ENCODE measurements at places on chromosomes 13 and 19. TPM values are rescaled to one million over a fixed set of nuclear protein-coding genes. Genes with fewer than 3 reads are reported as not detected.

The CD22 gene
- 0.76 TPM for total RNA-seq

The GTF2F2 gene
- 15.5 TPM for total RNA-seq

The ZNF222 gene
- 4.3 TPM for total RNA-seq

The SCGB2B2 gene
- 0.58 TPM for total RNA-seq

The ACTMAP gene
- total RNA-seq = 18.1 TPM

The ERICH6B gene
- total RNA-seq = not detected

The MAP4K1 gene
- 383 TPM for total RNA-seq

The TNFRSF19 gene
- 0.33 TPM for total RNA-seq

The VSTM2B gene
- total RNA-seq = not detected

The POLR1G gene
- total RNA-seq = 3.8 TPM

The YJEFN3 gene
- total RNA-seq = 8.2 TPM

DNA sequence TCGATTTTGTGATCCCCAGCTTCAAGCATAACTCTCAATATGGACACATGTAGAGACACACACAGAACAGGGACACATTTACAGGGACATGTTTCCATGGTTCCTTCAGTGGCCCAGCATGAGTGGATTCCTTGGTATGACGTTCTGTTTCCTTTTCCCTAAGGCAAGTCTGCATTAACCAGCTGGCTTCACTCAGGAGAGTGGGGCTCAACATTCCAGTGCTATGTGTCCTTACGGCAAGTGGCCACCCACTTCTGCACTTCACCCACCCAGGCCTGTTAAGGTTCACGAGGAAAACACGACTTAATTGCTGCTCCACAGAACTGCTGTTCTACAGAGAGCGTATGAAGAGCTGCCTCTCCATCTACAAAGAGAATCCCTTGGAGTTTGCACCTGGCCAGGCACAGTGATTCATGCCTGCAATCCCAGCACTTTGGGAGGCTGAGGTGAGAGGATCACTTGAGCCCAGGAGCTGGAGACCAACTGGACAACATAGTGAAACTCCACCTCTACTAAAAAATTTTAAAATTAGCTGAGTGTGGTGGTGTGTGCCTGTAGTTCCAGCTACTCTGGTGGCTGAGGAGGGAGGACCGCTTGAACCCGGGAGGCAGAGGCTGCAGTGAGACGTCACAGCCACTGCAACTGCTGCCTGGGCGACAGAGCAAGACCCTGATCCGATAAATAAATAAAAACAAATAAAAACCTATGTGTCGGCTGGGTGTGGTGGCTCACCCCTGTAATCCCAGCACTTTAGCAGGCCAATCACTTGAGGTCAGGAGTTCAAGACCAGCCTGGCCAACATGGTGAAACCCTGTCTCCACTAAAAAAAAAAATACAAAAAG lies 32.5 kb downstream of the BRD4 start:
- DNase-seq = no peak

GRCh38 chr19:15759962-15760565 lies 22.3 kb downstream of the OR10H3 start:
- DNase-seq = no peak

GRCh38 chr13:80117515-80117914 lies 223.4 kb downstream of the SPRY2 start:
- no peak for DNase-seq

- no peak for DNase-seq
These were observed 41.0 kb downstream of the RASL11A start for GRCh38 chr13:27311518-27312210.

DNA sequence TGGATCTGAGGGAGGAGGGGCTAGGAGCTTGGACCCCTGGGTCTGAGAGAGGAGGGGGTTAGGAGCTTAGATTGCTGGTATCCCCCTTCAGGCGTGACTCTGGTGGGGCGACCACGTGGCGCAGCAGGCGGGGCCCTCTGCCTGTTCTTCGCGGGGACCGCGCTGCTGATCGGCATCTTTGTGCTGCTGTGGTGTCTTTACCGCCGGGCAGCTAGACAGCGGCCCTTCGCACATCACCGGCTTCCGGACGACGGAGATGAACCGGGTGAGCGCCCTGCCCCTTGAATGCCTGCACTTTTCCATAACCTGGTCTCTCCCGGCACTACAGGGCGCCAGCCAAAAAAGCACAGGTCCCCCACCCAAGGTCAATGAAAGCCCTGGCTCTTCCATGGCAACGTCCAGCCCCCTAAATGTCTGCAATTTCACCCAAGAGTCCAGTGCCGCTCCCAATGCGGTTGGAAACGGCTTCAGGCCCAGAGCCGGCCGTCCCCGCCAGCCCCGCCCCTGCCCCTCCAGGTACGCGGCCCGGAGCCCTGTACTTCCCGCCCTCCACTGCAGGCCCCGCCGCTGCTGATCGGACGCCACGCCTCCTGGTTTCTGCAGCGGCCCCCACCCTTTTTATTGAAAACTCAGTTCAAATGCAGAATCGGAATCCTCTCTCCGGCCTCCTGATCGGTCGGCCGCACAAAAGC lies 2.8 kb downstream of the GFY start:
- DNase-seq = peak; percentile 41

- DNase-seq = no peak
These were observed 7.5 kb upstream of the B3GLCT start for GRCh38 chr13:31192306-31192705.

DNA sequence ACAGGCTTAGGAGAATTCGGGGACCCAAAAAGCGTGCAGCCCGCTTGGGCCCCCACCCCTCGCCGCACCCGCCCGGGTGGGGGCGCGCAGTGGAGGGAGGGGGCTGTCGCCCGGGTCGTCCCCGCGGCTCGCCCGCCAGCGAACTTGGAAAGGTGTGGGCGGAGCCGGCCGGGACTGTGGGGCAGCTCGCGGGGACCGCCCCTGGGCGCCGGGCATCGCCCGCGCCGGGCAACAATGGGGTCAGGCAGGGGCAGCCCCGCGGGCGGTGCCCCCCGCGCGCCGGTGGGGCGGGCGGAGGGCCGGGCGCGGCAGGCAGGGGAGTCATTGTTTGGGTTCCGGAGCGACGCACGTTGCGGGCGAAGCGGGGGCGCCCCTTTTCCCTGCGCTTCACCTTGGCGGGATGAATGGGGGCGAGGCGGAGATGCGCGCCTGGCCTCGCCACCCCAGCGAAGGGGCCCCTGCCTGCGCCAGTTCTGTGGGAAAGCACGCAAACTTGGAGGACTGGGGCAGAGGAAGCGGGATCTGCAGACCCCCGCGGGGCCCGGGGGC lies 647 bp upstream of the KLF12 start:
- peak; percentile 68 for DNase-seq

DNA sequence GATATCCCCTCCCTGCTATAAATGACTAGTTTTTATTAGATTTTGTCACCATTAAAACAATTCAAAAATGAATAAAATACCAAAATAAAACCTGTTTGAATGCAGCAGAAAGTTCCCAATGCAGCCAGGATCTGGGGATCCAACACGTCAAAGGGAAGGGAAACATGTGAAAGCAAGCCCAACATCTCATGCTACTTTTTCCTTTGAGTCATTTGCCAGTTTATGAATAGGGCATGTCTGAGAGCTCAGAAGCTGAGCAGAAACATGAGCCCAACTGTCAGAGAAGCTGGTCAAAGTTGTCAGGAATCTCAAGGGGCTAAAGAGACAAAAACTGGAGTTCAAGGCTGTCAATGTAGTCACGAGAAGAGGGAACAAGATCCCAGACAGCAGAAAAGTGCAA lies 526.4 kb downstream of the KLF5 start:
- DNase-seq = no peak

GRCh38 chr19:10701955-10702525 lies 801 bp downstream of the QTRT1 start:
- DNase-seq = peak; percentile 22

DNA sequence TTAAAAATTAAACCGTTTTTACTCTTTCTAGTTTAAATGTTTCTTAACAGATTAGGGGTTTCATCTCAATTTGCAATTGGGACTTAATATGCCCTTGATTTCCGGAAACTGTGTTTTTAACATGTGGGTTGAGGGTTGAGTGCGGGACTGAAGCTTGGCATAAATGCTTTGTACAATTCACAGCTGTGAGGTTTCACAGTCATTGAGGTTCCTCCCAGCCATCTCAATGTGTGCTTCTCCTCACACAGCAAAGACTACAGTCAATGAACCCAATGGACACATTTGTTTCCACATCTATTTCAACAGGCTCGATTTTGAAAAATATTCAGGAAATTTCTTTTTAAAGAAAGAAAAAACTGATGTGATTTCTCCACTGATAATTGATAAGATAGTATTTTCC lies 328.6 kb downstream of the TBC1D4 start:
- DNase-seq = no peak

DNA sequence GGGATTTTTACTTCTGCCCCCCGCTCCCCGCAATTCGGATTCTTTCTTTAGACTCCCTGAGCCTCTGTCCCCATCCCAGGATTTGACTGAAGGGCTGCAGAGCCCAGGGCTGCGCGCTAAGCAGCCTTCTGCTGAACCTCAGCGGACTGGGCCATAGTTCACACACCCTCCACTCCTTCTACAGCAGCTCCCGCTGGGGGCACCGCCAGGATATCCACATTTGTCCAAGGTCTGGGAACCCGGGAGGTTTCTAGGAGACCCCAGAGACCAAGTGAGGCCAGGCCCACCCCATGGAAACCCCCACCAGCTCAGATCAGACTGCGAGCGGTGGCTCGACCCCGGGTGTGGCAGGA lies 463.3 kb downstream of the ITGBL1 start:
- DNase-seq = no peak

DNA sequence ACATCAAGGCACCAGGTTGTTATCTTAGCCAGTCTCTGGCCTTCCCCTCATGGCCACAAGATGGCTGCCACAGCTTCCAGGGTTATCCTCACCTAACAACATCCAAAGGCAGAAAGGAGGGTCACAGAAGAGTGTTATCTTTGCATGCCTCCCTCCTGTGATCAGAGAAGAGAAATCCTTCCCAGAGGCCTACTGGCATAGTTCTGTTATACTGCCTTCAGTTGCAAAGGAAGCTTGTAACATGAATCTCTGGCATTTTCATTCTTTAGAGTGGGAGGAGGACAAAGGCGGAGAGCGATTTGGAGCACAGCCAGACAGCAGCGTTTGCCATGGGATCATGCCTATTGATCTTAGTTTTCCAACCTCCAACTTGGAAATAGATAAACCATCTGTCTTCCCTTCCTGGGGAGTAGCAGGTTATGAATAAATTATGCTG lies 135.7 kb downstream of the DNAJC15 start:
- no peak for DNase-seq

GRCh38 chr13:110336681-110337080 lies 29.6 kb downstream of the COL4A2 start:
- no peak for DNase-seq

GRCh38 chr13:73767191-73767741 lies 366.9 kb downstream of the KLF12 start:
- DNase-seq = no peak

DNA sequence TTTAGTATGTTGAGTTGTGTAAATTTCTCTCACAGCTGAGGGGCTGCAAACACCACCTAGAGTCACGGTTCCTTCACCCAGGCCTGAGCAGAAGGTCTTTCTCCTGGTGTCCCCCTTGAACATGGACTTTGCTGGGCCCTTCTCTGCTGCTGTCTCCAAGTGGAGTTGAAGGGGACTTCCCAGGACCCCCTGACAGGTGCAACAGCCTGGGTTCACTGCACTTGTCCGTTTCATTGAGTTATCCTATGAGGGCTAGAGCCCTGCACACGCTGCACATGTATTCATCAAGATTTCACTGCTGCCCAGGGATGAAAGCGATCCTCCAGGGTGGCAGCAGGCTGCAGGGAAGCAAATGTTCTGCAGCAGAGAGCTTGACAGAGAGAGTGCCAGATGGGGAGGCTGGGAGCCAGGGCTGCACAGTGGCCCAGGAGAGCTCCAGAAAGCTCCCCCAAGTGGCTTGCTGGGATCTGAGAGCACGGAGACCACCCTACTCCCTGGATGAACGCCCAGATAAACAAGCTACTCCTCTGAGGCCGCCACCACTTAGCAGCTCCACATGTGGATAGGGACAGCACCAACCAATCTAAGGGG lies 10.3 kb downstream of the TMEM272 start:
- no peak for DNase-seq

GRCh38 chr13:98405107-98405571 lies 171.8 kb downstream of the STK24 start:
- DNase-seq = no peak

DNA sequence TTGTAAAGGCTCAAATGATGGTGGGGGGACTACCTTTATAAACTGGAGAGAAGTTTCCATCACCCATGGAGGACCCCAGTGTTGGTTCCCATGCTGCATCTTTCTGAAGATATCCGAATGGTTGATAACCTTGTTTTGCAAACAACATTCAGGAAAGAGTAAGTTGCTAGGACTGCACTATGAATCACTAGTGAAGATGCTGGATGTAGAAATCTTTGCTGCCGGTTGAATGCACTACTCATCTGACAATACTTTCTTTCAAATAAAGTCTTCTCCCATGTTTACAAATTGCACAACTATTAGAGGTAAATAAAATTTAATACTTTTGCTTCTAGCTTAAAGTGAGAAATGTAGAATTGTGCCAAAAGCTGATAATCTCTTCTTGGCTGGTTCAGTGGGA lies 198.4 kb upstream of the SLITRK6 start:
- no peak for DNase-seq

DNA sequence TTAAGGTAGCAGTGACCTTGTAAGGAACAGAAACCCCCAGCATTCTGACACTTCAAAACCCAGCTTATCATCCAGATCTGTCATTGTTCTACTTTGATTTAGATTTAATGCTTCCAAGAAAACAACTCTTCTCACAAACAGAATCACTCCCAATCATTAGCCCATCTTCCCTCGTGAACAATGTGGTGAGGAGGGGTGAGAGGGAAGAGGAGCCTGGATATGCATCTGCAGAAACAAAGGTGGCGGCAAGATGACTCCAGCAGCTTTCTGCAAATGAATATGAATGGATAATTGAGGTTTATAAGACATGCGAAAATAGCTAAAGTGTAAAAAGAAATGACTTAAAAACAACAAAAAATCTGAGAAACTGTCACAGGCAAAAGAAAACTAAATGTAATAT lies 859.9 kb upstream of the SLC10A2 start:
- no peak for DNase-seq

DNA sequence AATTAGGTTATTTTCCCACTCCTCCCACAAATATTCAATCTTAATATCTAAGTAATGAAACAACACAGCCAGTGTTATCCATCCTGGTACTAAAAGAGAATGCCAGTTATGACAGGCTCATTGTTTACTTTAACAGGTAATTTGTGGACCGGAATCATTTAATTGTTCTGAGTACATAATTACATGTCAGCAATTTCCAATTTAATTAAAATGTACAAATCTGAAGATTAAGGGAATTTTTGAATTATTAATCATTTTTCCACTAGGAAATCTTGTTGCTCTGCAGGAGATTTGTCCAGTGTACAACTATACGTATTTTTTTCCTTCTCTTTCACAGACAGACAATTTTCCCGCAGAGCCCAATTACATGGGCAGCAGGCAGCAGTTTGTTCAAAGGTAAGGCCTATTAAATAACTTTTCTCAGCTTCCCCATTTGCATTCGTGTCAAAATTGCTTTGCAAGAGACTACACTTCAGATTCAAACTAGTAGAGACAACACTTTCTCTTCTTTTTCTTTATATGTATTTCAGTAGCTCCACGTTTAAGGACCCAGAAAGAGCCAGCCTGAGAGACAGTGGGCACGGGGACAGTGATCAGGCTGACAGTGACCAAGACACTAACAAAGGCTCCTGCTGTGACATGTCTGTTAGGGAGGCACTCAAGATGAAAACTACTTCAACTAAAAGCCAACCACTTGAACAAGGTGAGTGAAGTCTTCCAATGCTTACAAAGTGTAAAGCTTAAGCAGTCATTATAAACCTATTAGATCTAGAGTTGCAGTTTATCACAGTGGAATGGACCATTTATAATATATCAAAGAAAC lies 34.8 kb downstream of the PCDH17 start:
- no peak for DNase-seq

- no peak for DNase-seq
These were observed 5.2 kb downstream of the LILRA4 start for GRCh38 chr19:54333586-54334298.

- DNase-seq = peak; percentile 99
These were observed at the start of gene TPP2 for GRCh38 chr13:102596147-102597028. TSS of gene TPP2 (plus strand) at chr13:102596986. CDS start at chr13:102597039, 53 bp downstream.
